ENCODE measurements at places on chromosomes 2 and 18. TPM values are rescaled to one million over a fixed set of nuclear protein-coding genes. Genes with fewer than 3 reads are reported as not detected.

- H3K36me3 ChIP-seq: peaks cover 8% of the 10 kb centered on the region
- peaks cover 17% of the 10 kb centered on the region for H3K4me1 ChIP-seq
- no peak for DNase-seq
- H3K27ac ChIP-seq: peak overlapping the region; percentile 85
- H3K27me3 ChIP-seq: no peaks in the 10 kb centered on the region
Observed at GRCh38 chr18:47150824-47151366, 595 bp upstream of the HDHD2 start.

DNA sequence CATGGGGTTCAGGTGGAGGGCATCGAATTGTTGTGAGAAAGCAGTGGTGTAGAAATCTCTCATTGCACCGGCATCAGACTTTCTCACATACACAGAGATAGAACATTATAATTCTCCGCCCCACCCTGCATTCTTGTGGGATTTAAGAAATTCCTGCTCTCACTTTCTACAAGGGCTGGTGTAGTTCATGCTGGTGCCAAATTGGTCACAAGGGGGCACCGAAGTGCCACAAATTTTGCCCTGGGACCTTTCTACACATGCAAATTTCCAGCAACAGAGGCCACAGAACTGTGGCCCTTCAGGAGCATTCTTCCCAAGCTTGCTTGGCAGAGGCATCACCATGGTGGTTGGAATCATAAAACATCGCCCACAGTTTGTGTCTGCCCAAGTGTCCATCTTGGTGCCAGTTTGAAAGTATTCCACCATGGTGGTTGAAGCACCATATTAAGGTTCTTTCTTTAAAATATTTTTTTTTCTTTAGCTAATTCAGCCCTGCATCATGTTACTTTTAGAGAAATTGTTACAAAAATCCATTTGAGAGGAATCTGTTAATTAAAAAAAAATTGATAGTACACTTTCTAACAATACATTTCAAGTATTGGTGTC is 521.2 kb upstream of the FANCL start:
- no peaks in the 10 kb centered on the region for H3K36me3 ChIP-seq
- H3K4me1 ChIP-seq: no peaks in the 10 kb centered on the region
- DNase-seq: peak; percentile 39
- no peak overlapping the region for H3K27ac ChIP-seq

GRCh38 chr18:58808349-58808748 is 56.3 kb upstream of the ZNF532 start:
- no peak overlapping the region for H3K4me3 ChIP-seq
- no peak for DNase-seq
- no peaks in the 10 kb centered on the region for H3K27me3 ChIP-seq

DNA sequence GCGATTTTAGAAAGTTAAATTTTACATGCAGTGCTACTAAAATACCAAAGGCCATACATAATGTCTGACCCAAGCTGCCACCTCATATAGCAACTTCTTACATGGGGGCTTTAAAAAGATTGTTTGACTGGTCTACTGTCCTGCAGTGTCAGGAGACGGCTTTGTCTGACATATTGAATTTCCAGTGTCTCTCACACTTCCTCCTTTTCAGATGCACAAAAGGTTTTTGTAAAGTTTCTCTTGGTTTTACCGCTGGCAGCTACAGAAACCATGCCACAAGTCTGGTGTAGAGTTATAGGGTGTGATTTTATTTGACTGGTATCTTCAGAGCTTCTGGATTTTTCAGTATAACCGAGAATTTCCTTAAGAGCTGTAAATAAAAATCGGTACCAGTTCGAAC is 1.1 kb upstream of the ASAP2 start:
- peaks cover 25% of the 10 kb centered on the region for H3K4me1 ChIP-seq
- no peaks in the 10 kb centered on the region for H3K36me3 ChIP-seq
- H3K27ac ChIP-seq: no peak overlapping the region
- no peaks in the 10 kb centered on the region for H3K27me3 ChIP-seq
- no peak for DNase-seq

- H3K27ac ChIP-seq: no peak overlapping the region
- no peaks in the 10 kb centered on the region for H3K36me3 ChIP-seq
Observed at GRCh38 chr2:234674781-234675201, 177.9 kb upstream of the ARL4C start.

GRCh38 chr2:63051042-63051794 is 588 bp downstream of the OTX1 start:
- no peak for DNase-seq
- no peak overlapping the region for H3K27ac ChIP-seq
- H3K36me3 ChIP-seq: no peaks in the 10 kb centered on the region
- H3K4me3 ChIP-seq: peak overlapping the region; percentile 23

DNA sequence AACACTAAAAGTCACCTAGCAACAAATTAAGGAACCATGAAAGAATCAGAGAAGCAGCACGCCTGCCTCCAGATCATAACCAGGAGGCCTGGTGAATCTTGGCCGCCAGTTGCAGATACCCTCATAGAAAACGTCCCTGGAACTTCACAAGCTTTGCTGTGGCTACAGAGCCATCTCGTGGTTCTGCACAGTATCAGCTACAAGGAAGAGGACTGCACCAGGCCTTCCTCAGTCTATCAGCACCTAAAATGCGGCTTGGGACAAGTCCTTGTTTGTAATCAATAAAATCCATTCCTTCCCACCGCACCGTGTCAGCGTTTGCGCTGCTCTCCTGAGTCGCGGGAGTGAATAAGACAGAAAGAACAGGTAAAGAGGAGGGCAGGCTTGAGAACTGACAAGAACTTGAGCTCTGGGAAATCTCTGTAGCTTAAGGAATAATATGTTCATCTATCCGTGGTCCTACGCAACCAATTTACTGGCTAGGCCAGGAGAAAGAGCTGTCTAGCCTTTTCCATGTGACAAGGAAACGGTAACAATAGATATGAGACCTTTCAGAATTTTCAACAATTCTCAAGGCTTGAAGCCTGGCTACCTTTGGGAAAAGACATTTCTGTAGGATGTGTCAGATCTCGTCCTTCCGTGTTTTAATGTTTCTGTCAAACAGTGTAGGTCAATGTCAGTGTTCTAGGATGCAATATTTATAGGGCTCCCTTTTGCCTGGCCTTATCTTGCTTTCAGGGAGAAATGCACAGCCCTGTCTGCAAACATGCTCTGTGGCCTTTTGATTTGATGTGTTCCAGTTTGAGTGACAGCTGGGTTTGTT is 128.5 kb upstream of the RAB12 start:
- no peaks in the 10 kb centered on the region for H3K36me3 ChIP-seq
- no peaks in the 10 kb centered on the region for H3K4me1 ChIP-seq
- H3K27me3 ChIP-seq: no peaks in the 10 kb centered on the region
- DNase-seq: peak; percentile 62
- no peak overlapping the region for H3K4me3 ChIP-seq
- no peak overlapping the region for H3K27ac ChIP-seq

GRCh38 chr2:134576478-134576877 is 142.3 kb downstream of the TMEM163 start:
- no peaks in the 10 kb centered on the region for H3K36me3 ChIP-seq
- no peaks in the 10 kb centered on the region for H3K4me1 ChIP-seq
- H3K27me3 ChIP-seq: no peaks in the 10 kb centered on the region
- H3K4me3 ChIP-seq: no peak overlapping the region

GRCh38 chr2:126303113-126303512 is 352.8 kb upstream of the GYPC start:
- no peaks in the 10 kb centered on the region for H3K36me3 ChIP-seq
- no peak overlapping the region for H3K27ac ChIP-seq
- H3K27me3 ChIP-seq: no peaks in the 10 kb centered on the region
- no peaks in the 10 kb centered on the region for H3K4me1 ChIP-seq
- no peak overlapping the region for H3K4me3 ChIP-seq

- no peak overlapping the region for H3K4me3 ChIP-seq
- H3K4me1 ChIP-seq: peaks cover 2% of the 10 kb centered on the region
- no peak overlapping the region for H3K27ac ChIP-seq
- H3K36me3 ChIP-seq: no peaks in the 10 kb centered on the region
- no peaks in the 10 kb centered on the region for H3K27me3 ChIP-seq
Observed at GRCh38 chr2:37788602-37789209, 117.3 kb upstream of the CDC42EP3 start.

DNA sequence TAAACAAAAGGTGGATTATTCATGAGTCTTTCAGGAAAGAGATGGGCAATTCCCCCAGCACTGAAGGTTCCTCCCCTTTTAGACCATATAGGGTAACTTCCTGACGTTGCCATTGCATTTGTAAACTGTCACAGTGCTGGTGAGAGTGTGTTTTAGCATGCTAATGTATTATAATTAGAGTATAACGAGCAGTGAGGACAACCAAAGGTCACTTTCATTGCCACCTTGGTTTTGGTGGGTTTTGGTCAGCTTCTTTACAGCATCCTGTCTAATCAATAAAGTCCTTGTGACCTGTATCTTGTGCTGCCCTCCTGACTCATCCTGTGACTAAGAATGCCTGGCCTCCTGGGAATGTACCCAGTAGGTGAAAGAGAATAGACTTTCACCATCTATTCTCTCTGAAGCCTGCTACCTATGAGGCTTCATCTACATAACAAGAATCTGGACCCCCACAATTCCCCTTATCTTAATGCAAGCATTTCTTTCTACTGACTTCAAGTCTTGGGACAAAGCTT is 148.7 kb downstream of the CABLES1 start:
- H3K4me1 ChIP-seq: no peaks in the 10 kb centered on the region
- no peaks in the 10 kb centered on the region for H3K36me3 ChIP-seq
- DNase-seq: no peak
- H3K27me3 ChIP-seq: no peaks in the 10 kb centered on the region

DNA sequence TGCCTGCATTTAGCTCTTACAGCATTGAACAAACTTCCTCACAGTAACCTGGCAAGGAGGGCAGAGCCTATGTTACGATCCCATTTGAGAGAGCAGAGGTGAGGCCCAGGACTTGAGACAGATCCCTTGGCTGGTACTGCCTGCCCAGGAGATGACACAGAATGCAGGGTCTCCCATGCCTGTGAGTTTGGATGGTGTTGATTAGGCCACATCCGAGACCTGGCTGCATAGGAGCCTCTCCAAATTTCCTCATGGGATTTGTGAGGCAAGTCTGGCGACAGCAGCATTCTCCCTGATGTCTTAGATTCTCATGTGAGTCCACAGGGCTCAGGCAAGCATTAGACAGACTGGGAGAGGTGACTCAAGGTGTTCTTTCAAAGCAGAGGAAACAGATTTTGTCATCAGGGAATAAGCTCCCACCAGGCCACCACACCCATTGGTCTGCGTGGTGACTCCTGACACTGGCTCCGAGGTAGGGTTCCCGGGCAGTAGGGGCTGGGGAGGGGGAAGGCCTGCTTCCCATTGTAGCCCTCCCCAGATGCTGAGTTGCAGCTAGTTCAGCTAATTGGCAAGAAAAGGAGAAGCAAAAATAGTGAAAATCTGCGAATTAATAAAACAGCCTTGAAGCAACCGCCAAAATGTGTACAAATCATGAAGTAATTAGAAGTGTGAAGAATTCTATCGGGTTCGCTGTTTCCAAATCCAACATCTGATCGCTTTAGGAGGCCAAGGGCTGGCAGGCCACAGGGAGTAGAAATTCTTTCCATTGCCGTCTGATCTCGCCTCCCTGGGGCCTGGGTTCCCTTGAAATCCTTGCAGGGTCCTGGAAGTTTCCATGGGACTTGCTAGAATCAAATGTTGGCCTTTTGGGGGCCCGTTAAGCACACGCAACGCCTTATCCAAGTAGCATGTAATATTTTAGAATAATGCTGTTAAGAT is 68.0 kb downstream of the MAPK4 start:
- no peak overlapping the region for H3K4me3 ChIP-seq
- no peaks in the 10 kb centered on the region for H3K4me1 ChIP-seq
- no peak overlapping the region for H3K27ac ChIP-seq
- no peaks in the 10 kb centered on the region for H3K27me3 ChIP-seq

Gene ATP8B1
- total RNA-seq: 71.8 TPM

Gene OTOS
- total RNA-seq: 62.8 TPM

Gene CHST9
- 0.05 TPM for total RNA-seq

Gene IFIH1
- total RNA-seq: 17.2 TPM

Gene TGFA
- total RNA-seq: 23.0 TPM

Gene MLPH
- 64.2 TPM for total RNA-seq

Gene EFEMP1
- total RNA-seq: 379 TPM

Gene GMCL1
- 15.1 TPM for total RNA-seq

Gene TRIM43
- total RNA-seq: not detected

Gene MERTK
- 31.3 TPM for total RNA-seq

Data from thyroid gland (tissue), 4 donors.